Smooth muscle cell of trachea (primary cell): ENCODE measurements at places on chromosomes 3 and 15. TPM values are rescaled to one million over a fixed set of nuclear protein-coding genes. Genes with fewer than 3 reads are reported as not detected.

CASR gene
- total RNA-seq = not detected in 2 replicates

ANKRD63 gene
- not detected in 2 replicates for total RNA-seq

SLC9C1 gene
- total RNA-seq = not detected in 2 replicates

GPR27 gene
- under 0.01 TPM in 1 of 2 replicates, not detected in the other for total RNA-seq

GRM7 gene
- total RNA-seq = not detected in 2 replicates

ZNF501 gene
- total RNA-seq = 6.3 and 7.6 TPM in 2 replicates

ARHGAP11A gene
- total RNA-seq = 7.1 and 33.5 TPM in 2 replicates

RTP1 gene
- total RNA-seq = not detected in 2 replicates

KBTBD13 gene
- under 0.01 and 0.17 TPM in 2 replicates for total RNA-seq

IL17RB gene
- under 0.01 and 0.17 TPM in 2 replicates for total RNA-seq

KLHDC8B gene
- total RNA-seq = 43.6 and 58.7 TPM in 2 replicates

SEC62 gene
- total RNA-seq = 46.3 and 49.0 TPM in 2 replicates

ARNT2 gene
- 4.7 and 13.6 TPM in 2 replicates for total RNA-seq

SORD gene
- total RNA-seq = 12.4 and 16.6 TPM in 2 replicates

KIF7 gene
- 11.9 and 19.7 TPM in 2 replicates for total RNA-seq

GP5 gene
- 0.17 TPM in 1 of 2 replicates, not detected in the other for total RNA-seq

CDV3 gene
- 147 and 175 TPM in 2 replicates for total RNA-seq

PRR20G gene
- not detected in 2 replicates for total RNA-seq
